SW 1271 (cell line): ENCODE measurements at places on chromosomes 7 and 10.

- DNase-seq = no peak
These were observed 283.7 kb upstream of the ZMIZ1 start for GRCh38 chr10:78785066-78785465.

GRCh38 chr10:64468219-64468618 lies 947.0 kb downstream of the REEP3 start:
- no peak for DNase-seq

- no peak for DNase-seq
These were observed 70.4 kb downstream of the RALA start for GRCh38 chr7:39693812-39694211.

GRCh38 chr10:28468707-28469483 lies 64.0 kb upstream of the WAC start:
- no peak for DNase-seq

DNA sequence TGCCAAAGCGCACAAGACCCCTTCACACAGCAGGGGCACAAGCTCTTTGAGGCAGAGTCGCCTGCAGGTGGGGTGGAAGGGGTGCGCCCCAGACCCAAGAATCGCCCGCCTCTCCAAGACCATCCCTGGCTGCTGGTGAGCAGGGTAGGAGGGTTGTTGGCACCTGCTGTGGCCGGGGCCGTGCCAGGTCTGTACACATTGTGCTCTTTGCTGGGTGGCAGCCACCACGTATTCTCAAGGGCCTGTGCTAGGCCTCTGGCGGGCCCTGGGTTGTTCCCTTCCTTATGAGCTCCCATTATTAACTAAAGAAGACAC lies 84.4 kb downstream of the LHPP start:
- no peak for DNase-seq

DNA sequence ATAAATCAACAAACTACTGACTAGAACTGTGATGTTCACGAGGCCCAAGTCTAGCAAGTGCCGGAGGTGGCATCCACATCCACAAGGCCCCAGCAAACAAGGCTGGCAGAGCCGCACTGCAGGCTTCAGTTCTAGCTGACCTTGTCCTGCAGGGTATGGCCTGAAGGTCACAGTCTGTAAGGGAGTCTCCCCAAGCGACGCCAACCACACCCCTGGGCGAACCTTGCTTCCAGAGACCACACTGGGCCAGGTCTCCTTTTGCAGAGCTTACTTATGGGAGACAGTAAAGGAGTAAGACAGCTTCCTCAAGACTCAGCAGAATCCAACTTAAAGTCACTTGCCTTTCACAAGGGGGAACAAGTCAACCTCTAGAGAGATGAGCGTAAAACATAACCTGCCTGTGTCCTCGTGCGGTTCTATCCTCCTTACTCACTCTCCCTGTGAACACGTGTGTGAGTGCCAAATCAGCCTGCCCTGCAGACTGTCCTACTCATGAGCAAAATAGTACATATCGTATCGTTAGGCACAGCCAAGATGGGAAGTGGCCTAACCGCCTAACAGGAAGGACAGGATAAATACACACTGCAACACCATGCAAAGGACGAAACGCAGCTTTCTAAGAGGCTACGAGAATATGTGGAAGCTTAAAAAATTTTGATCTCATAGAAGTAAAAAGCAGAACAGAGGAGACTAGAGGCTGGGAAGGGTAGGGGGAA lies 22.7 kb downstream of the FAM53B start:
- DNase-seq = no peak

- DNase-seq = no peak
These were observed 829.3 kb upstream of the IGFBP3 start for GRCh38 chr7:46750321-46750865.
